ENCODE measurements at places on chromosomes 5 and 9. TPM values are rescaled to one million over a fixed set of nuclear protein-coding genes. Genes with fewer than 3 reads are reported as not detected.

- DNase-seq: no peak
Measured at GRCh38 chr9:92482329-92482728, at the start of gene ASPN. Gene ASPN, minus strand, starts transcription at chr9:92482506.

- DNase-seq: no peak
Measured at GRCh38 chr9:37947471-37947870, 43.5 kb upstream of the SLC25A51 start.

DNA sequence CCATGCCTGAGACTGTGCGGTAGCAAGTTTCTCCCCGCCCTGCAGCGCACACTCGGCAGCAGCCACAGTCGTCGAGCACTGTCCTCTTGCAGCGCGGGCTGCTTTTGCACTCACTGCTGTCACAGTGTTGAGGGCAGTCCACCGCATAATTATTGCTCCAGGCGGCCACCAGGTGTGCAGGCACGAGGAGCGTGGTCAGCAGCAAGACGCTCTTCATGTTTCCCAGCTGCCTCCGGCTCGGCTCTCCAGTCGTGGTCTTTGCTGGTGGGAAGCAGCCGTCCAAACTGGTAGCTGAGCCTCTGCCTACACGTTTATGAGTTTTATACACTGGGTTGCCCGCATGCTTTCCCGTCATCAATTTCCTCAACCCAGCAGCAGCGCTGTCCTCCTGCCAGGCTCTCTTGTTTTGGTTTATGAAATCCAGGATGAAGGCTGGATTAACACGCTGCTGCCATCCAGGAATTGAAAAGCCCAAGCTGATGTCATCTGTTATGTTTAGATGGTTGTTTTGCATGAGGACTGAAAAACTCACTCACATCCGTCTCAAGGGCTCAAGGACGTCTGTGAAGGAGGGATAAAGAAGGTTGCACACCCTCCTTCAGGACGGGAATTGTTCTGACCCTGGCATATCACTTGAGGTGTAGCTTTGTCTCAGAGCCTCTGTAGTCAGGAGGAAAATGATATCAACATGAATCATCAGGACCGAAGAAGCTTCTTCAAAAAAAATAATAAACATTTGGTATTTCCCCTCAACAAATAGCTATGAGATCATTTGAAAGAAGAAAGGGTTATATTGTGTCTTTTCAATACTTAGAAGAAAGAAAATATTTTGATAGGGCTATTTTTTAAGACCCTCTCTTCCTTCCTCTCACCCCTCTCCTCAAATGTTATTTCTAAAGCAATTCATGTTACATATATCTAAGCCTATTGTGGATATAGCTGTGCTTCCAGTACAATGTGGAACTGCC lies at the start of gene ESM1:
Gene ESM1 (minus strand): TSS at position 293 of the 968 bp plus-strand sequence. CDS start 76 bp downstream, at position 217.
- peak; percentile 95 for DNase-seq

The CACFD1 gene
- 1.1 TPM for total RNA-seq
